Breast epithelium (tissue), 4 donors: ENCODE measurements at places on chromosomes 5 and 9. TPM values are rescaled to one million over a fixed set of nuclear protein-coding genes. Genes with fewer than 3 reads are reported as not detected.

- DNase-seq = no peak
These were observed 24.6 kb downstream of the MED10 start for GRCh38 chr5:6353602-6354302.

DNA sequence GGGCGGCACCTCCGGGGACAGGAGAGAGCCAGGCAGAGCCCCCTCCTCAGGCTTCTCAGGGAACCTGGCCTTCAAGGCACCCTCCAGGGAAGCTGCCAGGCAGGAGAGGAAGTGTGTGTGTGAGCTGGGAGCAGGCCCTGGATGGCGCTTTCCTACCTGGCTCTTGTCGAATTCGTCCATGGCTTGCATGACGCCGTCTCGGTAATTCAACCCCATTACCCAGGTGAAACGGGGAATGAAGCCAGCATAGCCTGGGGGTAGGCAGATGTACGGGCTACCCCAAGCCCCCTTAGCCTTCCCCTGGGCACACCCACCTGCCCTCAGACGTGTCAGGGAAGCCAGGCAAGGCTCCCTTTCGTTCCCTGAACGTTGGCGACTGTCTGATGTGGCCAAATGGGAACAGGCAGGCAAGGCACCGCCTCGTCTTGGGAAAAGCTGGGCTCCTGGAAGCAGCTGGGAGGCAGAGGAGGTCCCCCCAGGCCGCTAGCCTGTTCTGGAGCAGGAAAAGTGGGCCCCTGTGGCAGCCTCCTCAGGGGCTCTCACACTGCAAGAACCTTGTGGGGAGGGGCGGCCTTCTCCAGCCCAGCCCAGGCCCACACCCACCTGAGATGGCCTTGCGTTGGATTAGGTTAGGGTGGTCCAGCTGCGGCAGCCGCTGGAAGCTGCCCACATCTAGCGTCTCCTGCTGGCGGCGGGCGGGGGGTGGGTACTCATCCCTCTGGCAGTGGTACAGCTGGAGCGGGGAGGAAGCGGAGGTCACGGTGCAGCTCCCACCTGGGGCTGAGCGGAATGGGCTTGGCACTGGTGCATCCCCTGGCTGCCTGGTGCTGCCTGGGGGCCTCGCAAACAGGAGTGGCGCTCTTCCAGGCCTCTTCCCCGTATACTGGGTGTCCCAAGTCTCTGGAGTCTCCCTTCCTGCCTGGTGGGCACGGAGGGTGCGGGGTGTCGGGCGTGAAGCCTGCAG lies 3.7 kb downstream of the TUBB4B start:
- no peak for DNase-seq

GRCh38 chr9:114745879-114746550 lies 59.8 kb downstream of the TNFSF15 start:
- no peak for DNase-seq

GRCh38 chr5:88021141-88021540 lies 247.5 kb downstream of the TMEM161B start:
- no peak for DNase-seq

DNA sequence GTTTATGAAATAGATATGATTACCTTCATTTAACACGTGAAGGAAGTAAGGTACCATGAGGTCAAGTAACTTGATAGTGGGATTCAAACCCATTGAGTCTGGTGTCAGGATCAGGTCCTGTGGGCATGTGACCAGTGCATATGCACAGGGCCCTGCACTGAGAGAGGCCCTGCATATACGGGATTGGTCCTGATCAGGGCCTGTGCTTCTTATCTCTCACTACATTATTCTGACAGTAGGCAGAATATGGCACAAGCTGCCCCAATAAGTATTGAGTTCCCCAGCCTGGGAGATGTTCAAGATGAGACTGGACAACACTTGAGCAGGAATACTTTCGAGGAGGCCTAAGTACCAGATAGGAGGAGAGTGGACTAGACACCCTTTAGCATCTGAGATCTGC lies 44.0 kb downstream of the GALNT10 start:
- DNase-seq = no peak

DNA sequence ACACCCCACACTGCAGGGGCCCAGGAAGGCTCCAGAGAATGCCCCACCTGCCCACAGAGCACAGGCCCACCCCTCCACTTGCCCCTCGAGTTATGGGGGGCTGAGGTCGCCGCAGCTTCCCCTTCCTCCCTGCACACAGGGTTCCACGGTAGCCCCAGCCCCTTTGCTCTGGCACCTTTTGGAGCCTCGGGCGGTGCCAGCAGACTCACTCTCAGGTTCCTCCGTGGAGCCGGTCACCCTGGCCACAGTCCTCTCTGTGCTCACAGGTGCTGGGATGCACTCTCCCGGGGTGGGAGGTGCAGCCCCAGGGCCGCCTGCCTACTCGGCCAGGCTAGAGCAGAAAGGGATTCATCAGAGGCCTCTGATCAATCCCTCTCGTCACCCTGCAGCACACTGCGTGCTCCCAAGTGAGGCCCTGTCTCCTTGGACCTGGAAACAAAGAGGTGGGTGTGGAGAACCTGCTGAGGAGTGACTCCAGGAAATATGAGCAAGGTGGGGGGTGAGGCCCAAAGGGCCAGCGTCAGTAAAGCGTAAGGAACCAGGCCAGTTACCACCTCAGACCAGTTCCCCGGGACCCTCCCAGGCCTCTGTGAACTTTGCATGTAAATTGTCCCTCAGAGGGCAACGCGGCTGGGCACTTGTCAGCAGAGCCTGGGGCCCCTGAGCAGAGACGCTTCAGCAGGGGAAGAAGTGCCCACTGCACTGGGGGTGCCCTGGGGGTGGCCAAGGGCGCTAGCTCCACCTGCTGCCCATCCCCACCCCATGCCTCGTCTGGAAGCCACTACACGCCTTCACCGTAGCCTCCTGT lies 167.8 kb downstream of the OLFM1 start:
- DNase-seq = no peak

GRCh38 chr5:1959231-1959630 lies 76.5 kb upstream of the IRX4 start:
- DNase-seq = peak; percentile 30

DNA sequence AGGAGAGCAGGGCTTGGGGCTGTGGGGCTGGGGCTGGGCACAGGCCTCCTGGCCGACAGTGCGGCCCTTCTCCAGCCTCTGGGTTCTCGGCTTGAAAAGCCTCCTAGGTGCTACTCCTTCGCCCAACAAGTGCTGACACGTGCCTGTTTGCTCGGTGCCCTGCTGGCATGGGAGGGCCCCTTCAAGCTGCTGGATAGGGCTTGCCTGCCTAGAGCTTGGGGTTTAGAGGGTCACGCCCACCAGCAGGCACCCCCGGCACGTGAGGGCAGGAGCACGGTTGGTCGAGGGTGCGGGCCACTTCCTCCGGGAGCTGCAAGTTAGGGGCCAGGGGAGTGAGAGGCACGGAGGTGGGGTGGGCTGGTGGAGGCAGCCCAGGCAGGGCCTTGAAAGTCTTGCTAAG lies 106.2 kb downstream of the RXRA start:
- DNase-seq = no peak

- DNase-seq = no peak
These were observed 93.4 kb downstream of the STRBP start for GRCh38 chr9:123174887-123175518.

DNA sequence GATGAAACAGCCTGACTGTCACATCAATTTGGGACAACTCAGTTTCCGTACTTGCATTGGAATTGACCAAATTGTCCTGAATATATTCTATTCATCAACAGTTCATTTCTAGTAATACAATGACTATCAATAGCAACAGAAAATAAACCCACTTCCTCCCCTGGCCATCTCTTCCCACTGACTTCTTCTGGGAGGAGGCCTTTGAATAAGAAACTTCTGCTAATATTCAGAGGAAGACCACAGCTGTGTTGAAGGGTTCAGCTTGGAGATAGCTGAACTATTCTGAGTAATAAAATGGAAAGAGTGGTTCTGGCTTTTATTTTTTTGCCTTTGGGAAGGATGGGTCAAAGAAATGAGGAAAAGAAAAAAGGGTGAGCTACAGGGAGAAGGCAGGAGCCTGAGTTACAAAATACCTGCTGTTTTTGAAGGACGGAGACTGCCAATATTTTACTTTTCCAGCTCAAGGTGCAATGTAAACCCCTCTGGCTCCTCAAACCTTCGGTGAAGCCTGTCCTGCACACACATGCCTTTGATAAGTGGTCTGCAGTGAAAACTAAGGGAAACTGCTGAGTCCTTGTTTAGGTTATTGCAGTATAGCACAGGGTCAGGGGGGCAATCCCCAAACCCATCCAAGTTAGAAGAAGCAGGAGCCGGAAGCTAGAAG lies 29.9 kb downstream of the FYB1 start:
- DNase-seq = no peak

GRCh38 chr5:82349652-82350051 lies 71.5 kb upstream of the RPS23 start:
- no peak for DNase-seq

DNA sequence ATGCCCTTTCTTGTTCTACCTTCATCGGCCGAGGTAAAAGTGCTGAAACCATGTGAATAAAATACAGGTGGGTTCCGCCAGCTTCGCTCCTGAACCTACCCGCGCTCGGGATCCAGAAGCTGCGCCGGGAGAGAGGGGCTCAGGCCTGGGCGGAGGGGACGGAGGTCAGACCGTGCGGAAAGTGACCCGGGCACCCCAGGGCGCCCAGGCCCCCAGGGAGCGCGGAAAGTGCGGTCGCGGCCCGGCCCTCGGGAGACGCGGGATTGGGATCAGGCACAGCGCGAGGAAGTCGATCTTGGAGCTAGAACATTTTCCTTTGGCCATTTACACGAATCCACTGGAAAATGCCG lies 329 bp downstream of the SYK start:
- DNase-seq = no peak

GRCh38 chr9:99288830-99289229 lies 66.7 kb downstream of the SEC61B start:
- DNase-seq = no peak

GRCh38 chr9:7115606-7116005 lies 357.8 kb downstream of the KDM4C start:
- no peak for DNase-seq

GRCh38 chr5:140628711-140629110 lies 4.3 kb downstream of the CD14 start:
- no peak for DNase-seq

DNA sequence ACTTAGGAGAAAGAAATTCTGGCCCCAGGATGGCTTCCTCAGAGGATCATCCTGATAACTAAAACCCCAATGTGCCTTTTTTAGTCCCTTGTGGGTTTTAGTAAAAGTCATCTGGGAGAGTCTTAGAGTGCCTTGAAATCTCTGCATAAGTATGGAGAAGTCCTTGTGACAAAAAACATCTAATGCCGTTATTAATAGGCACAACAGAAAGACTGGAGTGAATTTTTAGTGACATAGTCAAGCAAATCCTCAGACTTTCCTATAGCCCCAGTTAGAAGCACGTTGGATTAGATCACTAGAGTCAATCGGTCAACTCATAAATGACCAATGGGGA lies 108.2 kb upstream of the MPDZ start:
- DNase-seq = no peak

SH3PXD2B gene
- 35.3 TPM for total RNA-seq

KIF24 gene
- total RNA-seq = 1.3 TPM

NEURL1B gene
- 9.9 TPM for total RNA-seq

OSTF1 gene
- total RNA-seq = 26.9 TPM

ANAPC2 gene
- total RNA-seq = 32.9 TPM
